ENCODE measurements at places on chromosomes 2 and 18.

DNA sequence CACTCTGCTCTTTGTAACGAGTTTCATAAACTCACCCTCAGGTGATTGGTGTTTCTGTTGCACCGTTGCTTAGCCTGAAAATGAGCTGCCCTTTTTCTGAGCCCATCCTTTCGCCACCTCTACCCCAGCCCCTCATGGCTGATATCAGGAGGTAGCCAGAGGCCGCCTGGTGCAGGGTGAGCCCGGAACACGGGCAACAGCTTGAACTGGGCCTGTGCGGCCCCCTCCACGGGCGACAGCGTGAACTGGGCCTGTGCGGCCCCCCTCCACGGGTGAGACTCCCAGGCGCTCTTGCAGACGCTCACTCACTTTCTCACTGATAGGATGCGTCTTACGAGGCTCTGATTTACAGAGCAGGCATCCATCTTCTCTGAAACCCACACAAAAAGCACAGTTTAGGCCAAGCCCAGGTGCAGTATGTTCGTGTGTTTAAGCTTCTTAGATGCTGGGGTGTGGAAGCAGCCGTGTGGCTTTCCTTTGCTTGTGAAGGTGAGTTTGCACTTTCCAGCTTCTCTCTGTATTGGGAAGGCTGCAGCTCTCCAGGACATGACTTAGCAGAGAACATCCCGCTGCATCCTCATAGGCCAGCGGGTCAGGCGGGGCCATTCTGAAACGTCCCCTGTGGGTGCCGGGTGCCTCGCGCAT is 83.5 kb downstream of the NFATC1 start:
- no peak for DNase-seq

DNA sequence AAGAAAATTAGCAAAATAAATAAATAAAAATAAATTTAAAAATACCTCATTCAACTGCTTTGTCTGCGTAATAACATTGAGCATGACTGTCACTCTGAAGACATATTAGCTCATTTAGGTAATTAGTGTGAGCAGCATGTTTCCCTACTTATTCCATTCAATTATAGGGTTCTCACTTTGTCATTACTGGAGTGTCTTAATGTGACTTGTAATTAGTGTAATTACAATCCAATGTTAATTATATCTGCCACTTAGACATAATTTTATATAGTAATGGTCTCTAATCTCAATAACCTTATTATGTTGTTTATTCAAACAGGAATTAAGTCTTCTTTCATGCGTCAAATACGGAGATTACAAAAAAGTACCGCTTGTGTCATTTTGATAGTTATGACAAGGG is 893.9 kb upstream of the ACVR2A start:
- DNase-seq: no peak

GRCh38 chr2:98277162-98277859 is 68.9 kb upstream of the CNGA3 start:
- no peak for DNase-seq

- no peak for DNase-seq
Observed at GRCh38 chr2:28423856-28424605, 31.4 kb downstream of the FOSL2 start.

DNA sequence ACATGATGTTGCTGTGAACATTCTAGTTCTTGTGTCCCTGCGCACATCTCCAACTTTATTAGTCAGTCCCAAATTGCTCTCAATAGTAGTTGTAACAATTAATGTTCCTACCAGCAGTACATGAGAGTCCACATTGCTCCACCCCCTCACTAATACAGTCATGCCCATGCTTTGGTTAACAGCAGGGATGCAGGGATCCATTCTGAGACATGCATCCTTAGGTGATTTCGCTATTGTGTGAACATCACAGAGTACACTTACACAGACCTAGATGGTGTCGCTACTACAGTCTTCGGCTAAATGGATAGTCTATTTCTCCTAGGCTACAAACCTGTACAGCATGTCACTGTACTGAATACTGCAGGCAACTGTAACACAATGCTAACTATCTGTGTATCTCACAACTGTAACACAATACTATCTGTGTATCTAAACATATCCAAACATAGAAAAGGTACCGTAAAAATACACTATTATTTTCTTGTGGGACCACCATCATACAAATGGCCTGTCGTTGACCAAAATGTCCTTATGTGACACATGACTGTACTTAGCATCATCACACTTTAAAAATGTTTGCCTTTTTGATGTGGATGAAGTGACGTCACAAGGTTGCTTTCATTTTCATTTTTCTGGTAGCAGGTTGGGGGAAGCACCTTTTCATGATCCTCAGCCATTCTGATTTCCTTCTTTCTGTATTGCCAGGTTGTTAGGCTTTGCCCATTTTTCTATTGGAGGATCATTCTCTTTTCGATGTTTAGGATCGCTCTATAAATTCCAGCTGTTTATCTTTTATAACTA is 82.9 kb upstream of the RNF152 start:
- DNase-seq: no peak

GRCh38 chr2:107128381-107128780 is 242.4 kb upstream of the ST6GAL2 start:
- DNase-seq: no peak

- no peak for DNase-seq
Observed at GRCh38 chr18:56748698-56749268, 97.6 kb downstream of the WDR7 start.

DNA sequence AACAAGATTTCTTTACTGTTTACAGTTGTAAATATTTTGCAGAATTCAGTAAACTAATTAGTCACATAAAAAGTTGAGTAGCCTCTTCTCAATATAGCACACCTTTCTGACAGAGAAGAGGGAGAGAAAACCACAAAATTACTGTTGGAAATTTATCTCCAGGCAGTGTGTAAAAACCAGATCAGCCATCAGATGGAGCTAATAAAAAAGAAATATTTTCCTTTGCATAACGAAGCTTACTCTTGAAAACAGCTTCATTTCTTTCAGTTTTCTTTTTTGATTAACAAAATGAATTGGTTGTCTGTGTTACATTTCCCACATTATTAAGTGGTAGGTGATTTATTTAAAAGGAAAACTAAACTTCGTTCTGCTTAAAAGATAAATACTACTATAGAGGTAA is 259.3 kb upstream of the KCNJ3 start:
- DNase-seq: no peak

DNA sequence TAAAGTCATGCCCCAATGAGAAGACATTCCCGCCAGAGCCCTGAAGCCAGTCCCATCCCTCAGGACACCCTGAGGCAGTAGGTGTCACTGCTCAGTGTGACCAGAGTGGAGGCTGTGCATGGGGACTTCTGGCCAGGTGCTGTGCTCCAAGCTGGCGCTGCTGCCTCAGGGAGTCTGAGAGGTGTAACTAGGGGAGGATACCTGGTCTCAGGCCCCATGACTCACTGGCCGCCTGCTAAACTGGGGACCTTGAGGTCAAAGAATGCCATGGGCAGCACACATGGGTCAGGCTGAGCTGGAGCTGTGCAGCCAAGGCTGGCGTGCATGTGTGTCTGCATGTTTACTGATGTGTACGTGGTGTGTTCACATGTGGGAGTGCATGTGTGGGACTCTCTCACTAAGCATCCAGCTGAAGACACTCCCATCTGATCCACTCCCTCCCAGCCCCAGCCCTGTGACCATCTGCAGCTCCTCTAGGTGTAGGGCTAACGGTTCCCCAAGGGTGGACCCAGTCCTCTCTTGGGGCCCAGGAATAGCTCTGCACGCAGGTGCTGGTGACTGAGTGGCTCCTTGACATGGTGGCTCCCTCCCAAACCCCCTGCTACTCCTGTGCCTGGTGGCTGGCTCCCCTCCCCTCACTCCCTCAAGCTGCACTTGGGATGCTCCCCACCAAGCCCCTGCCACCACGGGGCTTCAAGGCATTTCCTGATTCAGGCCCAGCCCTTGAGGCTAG is 16.5 kb downstream of the HS6ST1 start:
- DNase-seq: no peak

- no peak for DNase-seq
Observed at GRCh38 chr2:102141970-102142828, at the start of gene IL1R1. Gene IL1R1 (plus strand): TSS chr2:102142746. CDS start chr2:102157725, 14,979 bp downstream.

DNA sequence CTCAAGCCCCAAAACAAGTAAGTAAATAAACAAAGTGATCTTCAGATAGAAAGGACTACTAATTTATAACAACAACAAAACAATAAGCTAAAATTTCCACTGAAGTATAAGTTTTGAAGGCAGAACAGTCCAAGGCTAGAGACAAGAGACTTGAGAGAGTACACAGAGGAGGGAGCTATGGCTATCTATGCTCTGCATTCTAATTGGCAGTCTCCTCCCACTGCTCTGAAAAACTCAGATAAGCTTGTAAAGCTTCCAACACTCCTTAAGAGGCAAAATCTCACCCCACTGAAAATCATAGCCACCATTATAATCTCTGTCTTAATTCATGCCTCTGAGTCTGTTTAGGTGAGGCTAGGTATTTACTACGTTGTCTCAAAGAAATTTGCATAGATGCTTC is 714.6 kb upstream of the LRATD1 start:
- no peak for DNase-seq

DNA sequence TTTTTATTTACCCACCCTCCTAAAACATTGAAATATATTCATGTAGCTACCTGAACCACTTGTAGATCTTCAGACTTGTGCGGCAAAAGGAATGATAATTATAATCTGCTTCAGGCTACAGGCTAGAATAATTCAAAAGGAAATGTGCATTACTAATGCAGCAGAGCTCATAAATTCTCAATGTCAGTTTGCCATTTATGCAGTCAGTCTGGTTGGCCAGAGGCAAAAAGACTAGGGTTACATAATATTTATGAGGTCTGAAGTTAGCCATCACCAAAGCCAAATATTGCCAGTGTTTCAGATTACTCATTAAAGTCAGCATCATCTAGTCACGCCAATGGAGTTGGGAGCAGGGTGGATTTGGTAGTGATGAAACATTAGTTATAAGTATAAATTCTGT is 38.9 kb downstream of the METAP1D start:
- no peak for DNase-seq

DNA sequence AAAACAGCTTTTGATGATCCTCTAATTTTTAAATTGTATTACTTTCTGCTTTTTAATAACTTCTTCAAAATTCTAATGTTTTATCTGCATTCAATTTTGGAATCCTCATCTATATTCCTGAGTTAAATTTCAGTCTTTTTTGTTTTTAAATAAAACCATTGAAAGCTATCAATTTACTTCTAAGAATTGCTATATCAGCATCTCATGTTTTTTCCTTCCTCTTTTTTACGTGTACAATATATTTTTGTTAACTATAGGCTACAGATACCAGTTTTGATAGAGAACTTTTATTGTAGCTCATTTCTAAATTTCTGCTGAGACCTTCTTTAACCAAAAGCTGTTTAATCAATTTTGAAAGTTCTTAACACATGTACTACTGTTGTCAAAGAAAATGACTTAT is 84.5 kb downstream of the SS18 start:
- no peak for DNase-seq

- DNase-seq: no peak
Observed at GRCh38 chr2:21657445-21657844, 533.7 kb downstream of the TDRD15 start.

- DNase-seq: no peak
Observed at GRCh38 chr18:74994502-74995418, 214.2 kb downstream of the PTGR3 start.

DNA sequence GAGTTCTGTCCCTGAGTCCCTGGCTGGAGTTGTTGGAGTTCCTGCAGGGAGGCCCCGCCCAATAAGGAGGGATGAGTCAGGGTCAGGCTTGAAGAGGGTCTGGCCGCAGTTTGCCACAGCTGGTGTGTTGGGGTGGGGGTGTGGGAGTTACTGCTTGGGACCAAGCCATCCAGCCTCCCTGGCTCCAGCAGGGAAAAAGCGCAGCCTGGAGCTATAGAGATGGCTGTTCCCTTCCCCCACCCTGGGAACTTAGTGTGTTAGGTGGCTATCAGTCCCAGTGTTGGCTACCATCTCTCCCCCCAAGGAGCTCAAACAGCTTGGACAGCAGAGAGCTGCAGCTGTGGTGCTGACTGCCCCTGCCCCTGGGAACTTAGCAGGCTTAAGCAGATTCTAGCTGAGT is 13.2 kb upstream of the TANK start:
- DNase-seq: no peak

DNA sequence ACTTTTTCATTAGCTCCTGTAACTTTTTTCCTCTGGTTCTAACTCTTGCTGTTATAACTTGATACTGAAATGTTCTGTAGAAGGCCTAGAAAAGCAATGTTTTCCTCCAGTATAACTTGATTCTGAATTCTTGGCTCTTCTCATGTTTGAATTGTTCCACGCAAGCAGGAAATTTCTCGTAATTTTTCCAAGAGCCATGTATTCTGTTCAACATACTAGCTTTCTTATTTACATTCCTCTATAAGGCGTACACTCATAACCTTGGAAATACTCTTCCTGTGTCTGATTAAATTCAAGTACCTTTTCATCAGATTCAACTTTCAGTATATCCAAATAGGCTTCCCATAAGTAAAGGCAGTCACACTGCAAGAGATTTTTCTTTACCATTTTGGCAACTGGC is 109.1 kb downstream of the SMAD2 start:
- no peak for DNase-seq

- no peak for DNase-seq
Observed at GRCh38 chr2:119460076-119460475, 28.4 kb downstream of the TMEM37 start.

DNA sequence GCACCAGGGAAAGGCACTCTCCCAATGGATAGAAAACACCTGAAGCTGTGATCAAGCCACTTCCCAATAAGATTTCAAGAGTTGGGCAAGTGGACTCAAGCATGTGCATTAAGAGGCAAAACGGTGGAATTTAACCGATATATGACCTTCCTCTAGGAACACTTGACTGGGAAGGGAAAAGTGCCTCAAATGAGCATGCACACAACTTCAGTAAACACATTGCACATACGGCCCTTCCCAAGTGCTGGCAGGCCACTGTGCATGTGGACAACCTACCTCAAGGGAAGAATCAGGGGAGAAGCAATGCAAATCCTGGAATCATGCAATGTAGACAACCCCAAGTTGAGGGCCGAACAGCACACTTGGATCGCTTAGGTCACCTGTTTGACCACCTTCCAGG is 23.9 kb upstream of the SH3RF3 start:
- no peak for DNase-seq

GRCh38 chr2:192030289-192030688 is 164.4 kb downstream of the TMEFF2 start:
- no peak for DNase-seq

DNA sequence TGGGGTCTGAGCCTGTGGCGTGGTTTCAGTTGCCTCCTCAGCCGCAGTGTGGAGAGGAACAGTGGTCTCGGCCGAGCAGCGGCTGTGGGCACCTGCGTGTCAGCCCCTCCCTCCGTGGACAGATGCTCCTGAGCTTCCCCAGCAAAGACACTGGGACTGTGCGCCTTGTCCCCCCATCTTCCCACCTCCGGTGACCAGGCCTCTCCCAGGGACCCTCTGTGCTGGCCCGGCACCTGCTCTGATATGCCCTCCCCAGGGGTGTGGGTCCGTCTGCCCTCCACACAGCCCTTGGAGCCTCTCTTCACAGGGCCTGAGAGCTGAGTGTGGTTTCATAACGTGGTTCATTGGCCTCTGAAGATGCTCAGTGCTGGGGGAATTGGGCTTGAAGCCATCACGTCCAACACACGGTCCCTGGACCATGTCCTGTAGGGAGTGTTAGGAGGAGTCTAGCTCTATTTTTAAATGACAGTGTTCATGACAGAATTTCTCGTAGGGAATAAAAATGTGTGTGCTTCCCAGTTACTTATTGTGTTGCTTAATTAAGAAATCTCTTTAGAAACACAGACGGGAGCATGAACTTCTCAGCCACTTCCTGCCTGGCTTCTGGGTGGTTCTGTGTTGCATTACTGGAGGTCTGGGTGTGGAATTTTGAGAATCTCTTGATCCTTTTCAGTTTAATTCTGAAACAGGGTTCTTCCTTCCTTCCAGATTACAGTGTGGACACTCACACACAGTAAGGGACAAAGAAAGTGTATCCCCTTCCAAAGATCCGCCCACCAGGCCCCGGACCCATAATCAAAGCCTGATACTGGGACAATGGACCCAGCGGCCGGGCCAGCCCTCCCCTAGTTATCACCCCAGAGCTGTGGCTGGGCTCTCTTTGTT is 110.7 kb downstream of the NFATC1 start:
- DNase-seq: no peak

Data from activated gamma-delta T cell treated with anti-CD3 and anti-CD28 coated beads, Interleukin-2, amount 50 U/mL, for 16 hours (primary cell).